ENCODE measurements at places on chromosomes 11 and 22.

- DNase-seq, result no peak
Observed at GRCh38 chr11:28526406-28526751, 418.2 kb downstream of the METTL15 start.

DNA sequence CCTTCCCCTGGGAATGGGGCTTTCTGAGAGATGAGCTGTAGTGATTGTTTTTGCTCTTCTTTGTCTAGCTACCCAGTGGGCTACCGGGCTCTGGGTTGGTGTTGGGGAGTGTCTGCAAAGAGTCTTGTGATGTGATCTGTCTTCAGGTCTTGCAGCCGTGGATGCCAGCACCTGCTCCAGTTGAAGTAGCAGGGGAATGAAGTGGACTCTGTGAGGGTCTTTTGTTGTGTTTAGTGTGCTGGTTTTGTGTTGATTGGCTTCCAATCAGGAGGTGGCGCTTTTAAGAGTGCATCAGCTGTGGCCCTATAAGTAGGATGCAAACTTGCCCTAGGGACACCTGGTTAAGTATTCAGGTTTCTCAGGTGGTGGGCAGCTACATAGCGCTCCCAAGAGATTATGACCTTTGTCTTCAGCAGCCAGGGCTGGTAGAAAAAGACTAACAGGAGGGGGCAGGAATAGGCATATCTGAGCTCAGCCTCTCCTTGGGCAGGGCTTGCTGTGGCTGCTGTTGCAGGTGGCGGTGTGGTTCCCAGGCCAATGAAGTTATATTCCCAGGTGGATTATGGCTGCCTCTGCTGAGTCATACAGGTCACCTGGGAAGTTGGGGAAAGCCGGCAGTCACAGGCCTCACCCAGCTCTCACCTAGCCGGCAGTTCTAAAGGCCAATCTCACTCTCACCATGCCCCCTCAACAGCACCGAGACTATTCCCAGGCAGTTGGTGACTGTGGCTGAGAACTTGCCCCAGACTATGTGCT, 315.7 kb upstream of the C11orf87 start:
- DNase-seq, result no peak

DNA sequence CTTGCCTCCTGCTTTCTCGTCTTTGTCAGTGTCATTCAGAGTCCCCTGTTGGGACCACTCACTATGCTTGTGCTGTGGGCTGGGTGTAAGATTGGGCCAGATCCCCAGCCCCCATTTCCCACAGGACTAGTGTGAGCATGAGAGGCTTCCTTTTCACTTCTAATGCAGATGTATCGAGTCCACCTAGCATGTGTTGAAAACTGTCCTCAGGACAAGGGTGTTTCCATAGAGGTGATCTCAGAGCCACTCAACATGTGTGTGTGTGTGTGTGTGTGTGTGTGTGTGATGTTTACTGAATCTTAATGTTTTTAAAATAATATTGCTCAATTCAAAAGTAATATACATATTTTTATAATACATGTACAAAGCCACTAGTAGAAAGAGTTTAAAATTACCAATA, 11.4 kb upstream of the CD44 start:
- no peak for DNase-seq

GRCh38 chr11:110469127-110469526, 39.4 kb downstream of the FDX1 start:
- no peak for DNase-seq

GRCh38 chr11:235609-235996, 539 bp downstream of the SIRT3 start:
- DNase-seq, result peak; percentile 74

DNA sequence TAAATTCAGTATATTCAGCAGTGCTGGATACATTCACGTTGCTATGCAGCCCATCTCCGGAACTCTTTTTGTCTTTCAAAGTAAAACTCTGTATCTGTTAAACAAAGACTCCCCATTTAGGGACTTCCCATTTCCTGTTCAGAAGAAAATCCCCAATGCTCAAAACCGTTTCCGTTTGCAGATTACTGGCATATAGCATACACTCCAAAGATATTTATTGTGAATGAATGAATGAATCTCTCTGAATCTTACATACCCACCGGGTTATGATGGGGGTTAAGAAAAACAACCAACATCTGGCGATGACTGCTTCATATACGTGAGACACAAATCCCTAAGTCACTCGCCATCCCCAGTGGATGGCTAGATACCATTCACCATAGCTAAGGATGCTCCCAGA, 1.6 kb downstream of the THY1 start:
- DNase-seq, result no peak

GRCh38 chr11:62923601-62924411, 2.6 kb upstream of the CHRM1 start:
- DNase-seq, result peak; percentile 54

Measured in Karpas-422 (cell line).